Activated CD8-positive, alpha-beta memory T cell treated with anti-CD3 and anti-CD28 coated beads, Interleukin-2, amount 10 ng/mL, durations not matched to agents 7 days and 5 days (primary cell): ENCODE measurements at places on chromosomes 16 and 17. TPM values are rescaled to one million over a fixed set of nuclear protein-coding genes. Genes with fewer than 3 reads are reported as not detected.

Gene KRTAP17-1
- total RNA-seq: not detected

DNA sequence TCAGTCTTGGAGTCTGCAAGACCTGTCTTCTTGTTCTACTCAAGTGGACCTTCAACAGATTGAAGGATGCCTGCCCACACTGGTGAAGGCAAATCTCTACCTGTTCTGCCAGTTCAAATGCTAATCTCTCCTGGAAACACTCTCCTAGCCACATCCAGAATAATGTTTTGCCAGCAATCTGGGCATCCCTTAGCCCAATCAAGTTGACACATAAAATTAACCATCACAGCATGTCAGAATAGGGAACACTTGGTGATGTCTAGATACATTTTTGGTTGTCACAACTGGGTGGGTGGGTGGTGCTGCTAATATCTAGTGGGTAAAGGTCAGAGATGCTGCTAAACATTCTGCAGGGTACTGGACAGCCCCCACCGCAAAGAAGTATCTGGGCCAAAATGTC is 744.9 kb upstream of the SOX9 start:
- DNase-seq: no peak

- no peak for DNase-seq
Observed at GRCh38 chr16:346587-346986, 5.9 kb downstream of the AXIN1 start.

Gene NOXO1
- 0.26 TPM for total RNA-seq

- DNase-seq: no peak
Observed at GRCh38 chr16:17451843-17452242, 18.9 kb downstream of the XYLT1 start.

GRCh38 chr17:28177351-28177750 is 134.9 kb downstream of the NLK start:
- DNase-seq: no peak

GRCh38 chr16:75703306-75703705 is 2.0 kb upstream of the DUXB start:
- no peak for DNase-seq

DNA sequence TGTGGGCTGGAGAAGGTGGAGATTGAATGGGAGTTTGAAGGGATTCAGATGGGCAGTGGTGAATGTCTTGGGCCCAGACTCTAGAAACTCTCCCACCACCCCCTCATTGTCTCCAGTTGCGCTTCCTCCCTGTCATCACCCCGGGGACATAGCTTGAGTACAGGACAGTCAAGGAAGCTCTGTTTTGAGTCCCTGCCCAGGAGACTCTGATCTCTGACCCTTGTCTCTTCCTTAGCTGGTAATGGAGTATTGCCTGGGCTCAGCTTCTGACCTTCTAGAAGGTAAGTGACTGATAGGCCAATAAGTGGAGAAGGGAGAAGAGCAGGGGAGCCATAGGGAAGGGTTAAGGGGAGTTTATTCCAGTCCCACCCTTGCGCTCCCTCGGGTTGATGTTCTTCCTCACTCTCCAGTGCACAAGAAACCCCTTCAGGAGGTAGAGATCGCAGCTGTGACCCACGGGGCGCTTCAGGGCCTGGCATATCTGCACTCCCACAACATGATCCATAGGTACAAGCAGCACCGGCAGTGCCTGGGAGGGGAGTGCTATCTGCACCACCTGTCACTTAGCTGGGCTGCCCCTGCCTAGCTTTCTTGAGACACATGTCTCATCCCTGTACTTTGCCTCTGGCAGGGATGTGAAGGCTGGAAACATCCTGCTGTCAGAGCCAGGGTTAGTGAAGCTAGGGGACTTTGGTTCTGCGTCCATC is 5.0 kb downstream of the TAOK2 start:
- no peak for DNase-seq

- peak; percentile 42 for DNase-seq
Observed at GRCh38 chr17:72422505-72423285, 301.9 kb downstream of the SOX9 start.

DNA sequence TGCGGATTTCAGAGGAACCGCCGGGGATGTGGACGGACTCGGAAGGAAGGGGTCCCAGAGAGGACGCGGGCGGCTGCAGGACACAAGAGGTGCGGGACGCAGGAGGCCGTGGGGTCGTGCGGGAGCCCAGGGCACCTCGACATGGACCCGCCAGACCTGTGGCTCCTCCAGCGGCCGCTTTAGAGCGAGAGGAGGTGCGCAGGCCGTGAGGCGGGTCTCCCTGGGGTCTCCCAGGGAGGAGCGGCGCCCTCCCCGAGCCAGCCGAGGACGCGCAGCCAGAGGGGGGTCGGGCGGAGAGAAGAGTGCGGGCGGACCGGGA is 6.8 kb upstream of the FLYWCH1 start:
- DNase-seq: no peak

DNA sequence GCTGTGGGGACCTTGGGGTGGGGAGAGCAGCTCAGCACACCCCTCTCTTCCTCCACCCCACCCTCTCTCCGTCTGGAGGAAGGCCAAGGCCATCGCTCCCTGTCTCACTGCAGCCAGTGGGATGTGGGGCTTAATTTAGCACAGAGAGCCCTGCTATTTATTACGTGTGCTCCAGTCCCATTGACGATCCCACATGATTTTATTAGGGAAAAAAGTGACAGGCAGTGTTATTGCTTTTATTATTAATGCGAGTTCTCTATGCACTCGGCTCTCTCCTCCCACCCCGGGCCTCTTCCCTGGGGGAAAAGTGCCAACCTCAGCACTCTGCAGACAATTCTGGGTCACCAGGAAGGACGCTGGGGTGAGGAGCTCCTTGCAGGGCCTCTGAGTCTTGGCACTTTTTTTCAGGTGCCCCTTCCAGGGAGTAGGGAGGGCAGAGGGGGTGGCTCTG is 57.3 kb downstream of the MGAT5B start:
- DNase-seq: no peak

DNA sequence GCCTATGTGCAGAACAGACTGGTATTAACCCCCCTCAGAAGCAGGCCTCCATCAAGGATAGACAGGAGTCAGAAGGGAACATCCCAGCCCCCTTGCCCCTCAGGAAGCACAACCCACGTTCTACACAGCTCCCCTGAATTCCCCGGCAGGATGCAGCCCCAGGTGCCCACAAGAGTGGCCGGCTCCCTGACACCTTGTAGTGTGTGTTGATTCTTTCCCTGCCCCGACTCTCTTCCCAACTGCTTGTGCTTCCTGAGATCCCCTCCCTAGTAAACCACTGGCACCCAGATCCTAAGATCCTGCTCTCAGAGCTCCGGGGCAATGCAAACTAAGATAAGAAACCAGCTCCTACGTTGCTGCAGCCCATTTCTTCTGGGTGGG is 34.8 kb upstream of the LITAF start:
- no peak for DNase-seq

GRCh38 chr16:88718178-88718577 is 11.9 kb downstream of the CTU2 start:
- DNase-seq: no peak

DNA sequence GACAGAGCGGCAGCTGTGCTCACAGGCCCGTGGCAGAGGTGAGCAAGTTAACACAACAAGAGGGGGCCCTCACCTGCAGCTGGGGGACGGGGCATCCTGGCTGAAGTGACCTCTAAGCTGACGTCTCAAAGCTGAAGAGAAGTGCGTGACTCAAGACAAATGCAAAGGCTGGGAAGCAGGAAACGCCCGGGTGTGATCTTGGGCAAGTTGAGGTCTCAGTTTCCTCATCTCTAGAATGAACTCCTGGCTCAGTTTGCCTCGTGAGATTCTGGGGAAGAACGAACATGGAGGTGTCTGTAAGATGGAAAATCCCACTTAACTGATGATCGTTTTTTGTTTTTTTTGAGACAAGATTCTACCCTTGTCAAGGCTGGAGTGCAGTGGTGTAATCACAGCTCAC is 40.1 kb upstream of the C1QL1 start:
- no peak for DNase-seq

- DNase-seq: no peak
Observed at GRCh38 chr16:29753516-29753915, 7.7 kb upstream of the C16orf54 start.

Gene ZNF624
- 4.8 TPM for total RNA-seq

DNA sequence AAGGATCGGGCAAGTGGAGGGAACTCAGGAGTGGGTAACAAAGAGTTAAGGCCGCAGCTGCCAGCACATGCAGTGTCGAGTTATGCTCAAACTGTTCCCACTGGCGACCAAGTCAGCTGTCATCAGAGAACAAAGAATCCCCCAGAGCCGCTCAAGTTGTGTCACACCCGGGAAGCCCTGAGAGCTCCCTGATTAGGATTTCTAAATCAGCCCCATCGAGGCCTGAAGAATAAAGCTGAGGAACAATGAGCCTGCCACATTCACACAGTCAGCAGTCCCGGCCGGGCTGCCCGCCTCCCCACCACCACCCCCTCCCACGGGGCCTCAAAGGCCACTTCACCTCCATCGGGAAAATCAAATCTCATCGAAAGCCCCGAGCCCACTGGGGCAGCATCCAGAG is 84.5 kb downstream of the SOX9 start:
- DNase-seq: no peak

Gene PRAC2
- total RNA-seq: not detected

Gene CDIPT
- total RNA-seq: 62.0 TPM

Gene MRPS7
- total RNA-seq: 49.5 TPM

- no peak for DNase-seq
Observed at GRCh38 chr16:80664786-80665185, 124.0 kb downstream of the DYNLRB2 start.

DNA sequence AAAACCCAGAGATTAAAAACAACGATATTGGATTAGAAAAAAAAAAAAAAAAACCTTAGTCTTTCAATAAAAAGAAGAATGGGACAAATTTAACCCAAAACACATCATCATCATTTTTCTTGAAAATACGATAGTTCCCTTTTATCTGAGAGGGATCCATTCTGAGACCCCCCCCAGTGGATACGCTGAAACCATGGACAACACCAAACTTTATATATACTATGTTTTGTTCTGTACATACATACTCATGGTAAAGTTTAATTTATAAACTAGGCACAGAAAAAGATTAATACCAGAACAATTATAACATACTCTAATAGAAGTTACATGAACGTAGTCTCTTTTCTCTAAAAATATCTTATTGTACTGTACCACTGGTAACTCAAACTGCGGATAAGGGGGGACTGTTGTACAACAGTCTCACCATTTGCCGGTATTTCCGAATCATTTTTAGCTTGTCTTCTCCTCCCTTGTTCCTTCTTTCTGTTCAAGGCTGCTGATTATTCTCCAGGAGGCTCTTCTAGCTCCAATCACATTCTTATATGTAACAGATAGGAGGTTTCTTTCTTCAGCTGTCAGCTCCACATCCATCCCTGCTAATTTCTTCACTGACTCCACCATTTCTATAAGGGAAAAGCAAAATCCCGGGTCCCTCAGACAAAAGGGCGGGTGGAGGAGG is 37.0 kb downstream of the RNF135 start:
- DNase-seq: no peak

DNA sequence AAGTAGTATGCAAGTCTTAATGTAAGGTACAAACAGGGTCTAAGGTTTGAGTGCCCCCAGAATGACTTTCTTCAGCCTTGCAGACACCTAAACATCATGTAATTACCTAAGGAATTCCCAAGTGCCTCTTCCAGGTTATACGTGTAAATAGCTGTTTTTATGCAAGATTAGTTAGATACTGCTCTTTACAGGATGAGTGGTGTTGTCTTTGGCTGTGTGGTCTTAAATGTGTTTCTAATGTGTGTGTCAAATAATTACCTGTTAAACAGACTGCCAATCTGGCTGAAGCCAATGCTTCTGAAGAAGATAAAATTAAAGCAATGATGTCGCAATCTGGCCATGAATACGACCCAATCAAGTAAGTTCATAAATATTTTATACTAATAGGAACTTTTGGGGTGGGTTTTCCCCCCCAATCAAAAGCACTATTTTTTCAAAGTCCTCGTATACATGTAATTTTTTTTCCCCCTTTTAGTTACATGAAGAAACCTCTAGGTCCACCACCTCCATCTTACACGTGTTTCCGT is 16.0 kb downstream of the RBBP6 start:
- DNase-seq: no peak

Gene TNFSF12
- total RNA-seq: 52.8 TPM

GRCh38 chr17:79042421-79043190 is 18.6 kb downstream of the C1QTNF1 start:
- peak; percentile 71 for DNase-seq

GRCh38 chr16:58399718-58400633 is 7.7 kb downstream of the GINS3 start:
- DNase-seq: no peak

- no peak for DNase-seq
Observed at GRCh38 chr17:32958418-32958817, 30.5 kb downstream of the TMEM98 start.

Gene ALG1
- total RNA-seq: 29.0 TPM

DNA sequence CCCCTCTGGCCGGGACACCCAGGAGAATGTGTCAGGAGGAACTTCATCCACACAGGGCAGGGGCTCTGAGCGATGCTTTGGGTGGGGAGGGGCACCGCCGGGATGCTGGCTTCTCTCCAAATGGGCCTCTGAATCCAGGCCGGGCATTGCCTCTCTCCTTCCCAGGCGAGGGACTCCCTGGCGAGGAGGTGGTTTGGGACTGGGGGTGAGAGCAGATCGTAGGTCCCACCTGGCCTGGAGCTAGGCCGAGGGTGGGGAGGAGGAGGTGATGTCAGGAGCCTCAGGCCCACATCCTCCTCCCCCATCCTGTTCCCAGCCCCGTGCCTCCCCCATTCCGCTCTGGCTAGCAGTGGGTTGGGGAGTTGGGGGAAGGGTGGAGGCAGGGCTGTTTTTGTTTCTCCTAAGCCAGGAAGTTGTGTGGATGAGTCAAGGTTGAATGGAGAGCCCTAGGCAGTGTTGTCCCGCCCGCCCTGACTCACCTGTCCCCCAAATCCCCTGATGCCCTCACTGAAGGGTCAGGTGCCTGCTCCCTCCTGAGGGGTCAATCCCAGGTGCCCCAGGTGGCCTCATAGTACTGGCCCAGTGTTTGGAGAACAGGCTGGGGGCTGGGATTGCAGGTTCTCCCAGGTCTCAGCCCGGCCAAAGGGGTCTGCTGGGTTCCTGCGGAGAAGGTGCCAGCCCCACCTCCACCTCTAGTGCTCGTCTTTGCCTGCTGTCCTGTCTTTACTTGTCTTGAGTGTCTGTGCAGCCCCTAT is 2.8 kb downstream of the GRB7 start:
- peak; percentile 39 for DNase-seq

Gene EVPL
- total RNA-seq: not detected
